Osteocyte (in vitro differentiated cells): ENCODE measurements at places on chromosomes 11 and 22. TPM values are rescaled to one million over a fixed set of nuclear protein-coding genes. Genes with fewer than 3 reads are reported as not detected.

GRCh38 chr22:29479417-29480261, at the start of gene NEFH:
TSS of gene NEFH (plus strand) at chr22:29480218. CDS start at chr22:29480263, 45 bp downstream.
- DNase-seq: no peak

DNA sequence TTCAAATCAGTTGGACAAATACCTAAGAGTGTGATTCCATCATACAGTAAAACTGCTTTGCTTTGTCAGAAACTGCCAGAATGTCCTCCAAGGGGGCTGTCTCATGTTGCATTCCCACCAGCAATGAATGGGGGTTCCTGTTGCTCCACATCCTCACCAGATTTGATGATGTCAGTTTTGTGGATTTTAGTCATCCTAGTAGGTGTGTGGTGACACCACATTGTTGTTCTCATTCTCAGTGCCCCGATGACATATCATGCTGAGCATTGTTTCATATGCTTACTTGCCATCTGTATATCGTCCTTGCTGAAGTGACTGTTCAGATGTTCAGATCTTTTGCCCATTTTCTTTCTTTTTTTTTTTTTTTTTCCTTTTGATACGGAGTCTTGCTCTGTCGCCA, 37.0 kb downstream of the CDPF1 start:
- no peak for DNase-seq

DNA sequence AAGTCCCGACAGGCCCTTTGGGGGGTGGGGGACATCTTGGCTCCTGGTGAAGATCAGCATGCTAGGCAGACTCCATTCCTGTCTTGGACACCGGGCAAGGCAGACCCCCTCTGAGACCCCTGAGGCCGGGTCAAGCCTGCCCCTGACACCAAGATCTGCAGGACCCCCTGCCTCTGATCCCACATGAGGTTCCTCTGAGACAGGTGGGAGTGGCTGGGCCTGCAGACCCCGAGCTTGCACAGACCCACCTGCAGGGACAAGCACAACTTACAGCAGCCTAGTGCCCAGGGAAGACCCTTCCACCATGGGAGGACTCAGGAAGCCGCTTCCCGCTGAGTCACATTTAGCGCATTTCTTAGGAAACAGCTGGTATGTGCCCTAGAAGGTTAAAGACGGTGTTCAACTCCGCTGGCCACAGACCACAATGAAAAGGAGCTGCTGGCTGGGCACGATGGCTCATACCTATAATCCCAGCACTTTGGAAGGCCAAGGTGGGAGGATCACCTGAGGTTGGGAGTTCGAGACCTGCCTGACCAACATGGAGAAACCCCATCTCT, 15.5 kb downstream of the ARVCF start:
- no peak for DNase-seq

DNA sequence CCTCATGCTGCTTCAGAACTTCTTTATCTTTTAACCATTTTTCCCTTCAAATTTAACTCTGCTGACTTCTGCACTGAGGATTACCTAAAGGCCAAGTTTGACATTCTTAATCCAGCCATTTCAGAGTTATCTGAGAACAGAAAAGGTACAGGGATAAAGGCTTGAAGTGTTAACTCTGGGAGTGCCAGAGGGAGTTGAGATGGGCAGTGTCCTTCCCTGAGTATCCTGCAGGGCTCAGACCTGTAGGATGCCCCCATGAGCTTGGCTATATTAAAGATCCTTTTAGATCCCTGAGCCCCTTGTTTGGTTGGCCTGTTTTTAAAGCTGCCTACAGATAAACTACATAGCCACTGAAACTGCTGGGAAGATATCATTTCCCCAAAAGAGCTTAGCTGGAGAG, 268.4 kb upstream of the KIRREL3 start:
- no peak for DNase-seq

DNA sequence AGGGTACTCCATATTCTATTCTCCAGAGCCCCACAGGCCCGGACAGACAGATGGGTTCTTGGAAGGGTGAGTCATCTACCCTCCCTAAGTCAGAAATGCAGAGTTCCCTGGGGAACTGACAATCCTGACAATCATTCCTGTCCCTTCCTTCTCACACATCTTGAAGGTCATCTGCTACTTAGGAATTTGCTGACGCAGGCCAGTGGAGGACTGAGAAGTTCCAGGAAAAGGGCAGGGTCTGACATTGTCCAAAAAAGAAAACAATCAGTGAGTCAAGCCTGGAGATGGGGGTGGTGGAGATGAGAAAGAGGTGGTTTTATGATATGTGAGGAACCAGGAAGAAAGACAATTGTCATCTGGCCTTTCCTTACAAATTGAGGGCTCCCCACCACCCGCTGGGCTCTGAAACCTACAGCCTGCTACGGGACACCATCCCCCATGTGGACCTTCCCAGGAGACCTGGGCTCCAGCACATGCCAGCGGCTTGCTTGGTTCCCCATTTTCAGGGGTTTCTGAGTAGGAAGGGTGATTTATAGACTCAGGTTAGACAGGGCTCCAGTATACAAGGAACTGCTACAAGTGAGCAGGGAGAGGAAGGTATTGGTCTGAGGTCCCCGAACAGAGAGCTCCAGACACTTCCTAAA, 12.9 kb downstream of the CD59 start:
- DNase-seq: no peak

DNA sequence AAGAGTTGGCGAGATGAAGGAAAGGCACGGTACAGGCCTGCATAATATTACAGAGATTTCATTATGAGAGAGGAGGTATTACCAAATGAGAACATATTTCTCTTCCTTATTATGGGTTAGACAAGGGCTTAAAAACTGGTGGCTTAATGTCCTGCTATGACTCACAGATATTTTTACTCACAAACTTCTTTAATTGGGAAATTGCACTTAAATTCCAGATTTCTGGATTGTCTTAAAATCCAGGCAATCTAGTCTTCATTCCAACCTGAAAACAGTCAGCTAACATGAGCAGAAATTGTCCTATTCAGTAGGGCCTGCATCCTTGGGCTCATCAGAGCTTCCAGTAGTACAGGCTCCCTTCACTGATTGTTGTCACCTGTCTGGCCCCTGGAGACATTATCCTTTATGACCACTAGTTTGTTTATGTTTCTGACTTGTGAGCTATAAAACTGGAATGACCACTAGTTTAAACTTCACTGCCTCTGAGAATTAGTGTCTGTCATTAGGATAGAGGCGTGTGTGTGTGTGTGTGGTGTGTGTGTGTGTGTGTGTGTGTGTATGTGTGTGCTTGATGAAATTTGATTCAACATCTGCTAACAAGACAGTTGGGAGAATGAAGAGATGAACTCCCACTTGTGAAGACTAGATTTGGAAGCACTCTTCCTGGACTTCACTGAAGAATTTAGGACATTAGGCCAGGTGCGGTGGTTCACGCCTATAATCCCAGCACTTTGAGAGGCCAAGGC, 25.1 kb downstream of the DBX1 start:
- no peak for DNase-seq

GRCh38 chr11:12537778-12538401, 136.3 kb upstream of the TEAD1 start:
- DNase-seq: no peak

DNA sequence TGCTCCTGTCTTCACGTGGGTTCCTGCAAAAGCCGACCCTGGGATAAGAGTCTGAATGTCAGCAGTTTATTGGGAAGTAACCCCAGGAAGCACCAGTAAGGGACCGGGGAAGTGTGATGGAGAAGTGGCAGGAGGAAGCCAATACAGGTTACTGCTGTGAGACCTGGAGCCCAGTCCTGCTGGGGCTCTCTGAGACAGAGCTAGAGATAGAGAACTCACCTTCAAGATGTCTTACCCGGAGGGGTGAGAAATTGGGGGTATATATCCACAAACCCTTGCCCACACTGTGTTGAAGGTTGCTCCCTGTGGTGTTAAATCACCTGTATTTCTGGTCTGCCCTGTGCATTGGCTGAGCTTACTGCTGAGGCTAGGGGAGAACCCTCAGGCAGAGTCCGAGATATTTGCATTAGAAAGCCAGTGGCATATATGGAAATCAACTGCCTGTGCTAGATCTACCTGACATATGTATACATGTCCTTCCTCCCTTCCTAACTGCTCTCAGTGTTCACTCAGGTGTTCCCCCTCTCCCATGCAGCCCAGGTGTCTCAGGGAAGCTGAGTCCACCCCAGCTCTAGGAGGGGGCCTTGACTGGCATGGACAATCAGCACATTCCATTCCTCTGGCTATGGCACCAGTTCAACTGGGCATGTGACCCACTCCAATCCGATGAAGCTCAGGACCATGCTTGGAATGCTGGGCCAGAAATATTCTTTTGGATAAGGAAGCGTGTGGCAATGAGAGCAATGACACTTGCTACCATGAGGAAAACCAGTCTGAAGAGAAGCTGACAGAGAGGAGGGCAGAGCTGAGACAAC, 6.8 kb upstream of the MICAL2 start:
- no peak for DNase-seq

- DNase-seq: no peak
These were observed 1158.9 kb downstream of the DLG2 start for GRCh38 chr11:84468235-84468634.

Gene RIBC2
- total RNA-seq: 0.56 and 0.68 TPM in 2 replicates

Gene GRM5
- 0.21 TPM in 1 of 2 replicates, not detected in the other for total RNA-seq

Gene PNPLA5
- total RNA-seq: not detected in 2 replicates

Gene LRRC56
- 3.2 and 3.7 TPM in 2 replicates for total RNA-seq

Gene GLYATL2
- 0.24 TPM in 1 of 2 replicates, not detected in the other for total RNA-seq

Gene LAYN
- total RNA-seq: 12.8 and 13.0 TPM in 2 replicates

Gene ZNF214
- 2.3 and 2.6 TPM in 2 replicates for total RNA-seq
